Ecto neural progenitor cell (in vitro differentiated cells): ENCODE measurements at places on chromosomes 1 and 21.

- DNase-seq, result peak; percentile 76
These were observed 3.6 kb downstream of the BEST4 start for GRCh38 chr1:44784094-44785028.

- no peak for DNase-seq
These were observed 272.9 kb upstream of the TMEM51 start for GRCh38 chr1:14880456-14881316.

- DNase-seq, result no peak
These were observed 6.8 kb downstream of the ODF2L start for GRCh38 chr1:86389307-86389706.

- no peak for DNase-seq
These were observed 80.9 kb downstream of the PCBP3 start for GRCh38 chr21:45724345-45724961.

DNA sequence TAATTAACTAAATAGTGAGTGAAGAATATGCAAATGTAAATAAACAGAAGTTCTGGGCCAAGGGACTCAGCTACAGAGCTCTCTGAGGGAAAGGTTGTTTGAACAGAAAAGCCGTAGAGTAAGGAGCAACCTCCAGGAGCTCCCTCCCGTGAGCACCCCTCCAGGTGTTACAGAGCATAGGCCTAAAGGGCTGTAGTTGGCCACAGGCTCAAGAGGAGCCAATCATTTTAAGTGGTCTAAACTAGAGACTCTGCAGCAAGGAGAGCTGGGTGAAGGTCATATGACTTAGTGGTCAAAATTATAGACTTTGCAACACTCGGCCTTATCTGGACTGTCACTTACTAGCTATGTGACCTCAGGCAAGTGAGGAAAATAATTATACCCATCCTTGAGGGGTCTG is 19.1 kb upstream of the RXRG start:
- no peak for DNase-seq

DNA sequence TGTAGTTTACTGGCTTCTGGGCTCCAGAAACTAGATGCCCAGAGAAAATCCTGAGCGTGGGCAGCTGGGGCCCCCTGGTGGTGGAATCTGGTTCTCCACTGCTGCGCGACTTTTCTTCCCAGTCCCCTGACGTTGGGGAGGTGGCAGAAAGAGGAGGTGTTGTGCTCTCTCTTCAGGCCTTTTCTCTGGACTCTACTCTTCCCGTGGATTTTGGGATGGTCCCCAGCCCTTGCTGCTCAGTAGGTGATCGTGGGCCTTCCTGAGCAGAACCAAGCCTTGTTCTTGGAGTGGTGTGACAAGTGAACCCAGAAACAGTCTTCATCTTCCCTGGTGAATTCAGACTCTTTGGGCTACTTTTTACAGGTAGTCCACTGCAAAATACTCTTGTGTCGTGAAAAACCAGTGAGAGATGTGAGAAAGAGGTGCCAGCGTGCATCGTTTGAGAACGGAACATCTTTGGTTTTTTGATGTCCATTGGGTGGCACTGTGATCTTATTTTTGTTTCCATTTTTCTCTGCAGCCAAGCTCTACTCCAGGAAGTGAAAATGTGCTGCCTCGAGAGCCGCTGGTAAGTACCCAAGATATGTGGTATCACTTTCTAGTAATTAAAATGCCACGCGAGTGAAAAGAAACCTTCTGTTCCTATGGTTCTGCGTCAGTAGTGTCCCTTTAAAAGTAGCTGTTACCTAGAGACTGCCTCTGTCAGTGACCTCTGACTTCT is 20.2 kb downstream of the PEX14 start:
- peak; percentile 88 for DNase-seq

- DNase-seq, result no peak
These were observed 2.1 kb downstream of the PRDM15 start for GRCh38 chr21:41876928-41877652.

GRCh38 chr1:197235355-197235754 is 32.7 kb upstream of the CRB1 start:
- no peak for DNase-seq

DNA sequence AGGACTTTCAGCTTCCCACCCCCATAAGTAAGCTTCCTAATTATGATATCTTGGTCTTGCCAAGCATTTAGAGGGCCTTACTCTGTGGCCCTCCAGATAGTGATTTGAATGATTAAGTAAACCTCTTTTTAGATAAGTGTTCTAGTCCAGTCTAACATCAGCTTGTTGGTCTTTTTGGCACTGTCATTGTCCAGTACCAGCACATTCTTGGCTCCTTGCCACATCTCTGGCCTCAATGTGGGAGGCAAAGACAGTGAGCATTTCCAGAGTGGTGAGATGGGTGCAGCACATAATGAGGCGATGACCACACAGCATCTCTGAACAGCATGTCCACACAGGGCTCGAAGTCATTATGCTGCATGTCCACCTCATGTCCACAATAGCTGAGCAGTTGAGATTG is 6.1 kb downstream of the CAPZA1 start:
- no peak for DNase-seq

DNA sequence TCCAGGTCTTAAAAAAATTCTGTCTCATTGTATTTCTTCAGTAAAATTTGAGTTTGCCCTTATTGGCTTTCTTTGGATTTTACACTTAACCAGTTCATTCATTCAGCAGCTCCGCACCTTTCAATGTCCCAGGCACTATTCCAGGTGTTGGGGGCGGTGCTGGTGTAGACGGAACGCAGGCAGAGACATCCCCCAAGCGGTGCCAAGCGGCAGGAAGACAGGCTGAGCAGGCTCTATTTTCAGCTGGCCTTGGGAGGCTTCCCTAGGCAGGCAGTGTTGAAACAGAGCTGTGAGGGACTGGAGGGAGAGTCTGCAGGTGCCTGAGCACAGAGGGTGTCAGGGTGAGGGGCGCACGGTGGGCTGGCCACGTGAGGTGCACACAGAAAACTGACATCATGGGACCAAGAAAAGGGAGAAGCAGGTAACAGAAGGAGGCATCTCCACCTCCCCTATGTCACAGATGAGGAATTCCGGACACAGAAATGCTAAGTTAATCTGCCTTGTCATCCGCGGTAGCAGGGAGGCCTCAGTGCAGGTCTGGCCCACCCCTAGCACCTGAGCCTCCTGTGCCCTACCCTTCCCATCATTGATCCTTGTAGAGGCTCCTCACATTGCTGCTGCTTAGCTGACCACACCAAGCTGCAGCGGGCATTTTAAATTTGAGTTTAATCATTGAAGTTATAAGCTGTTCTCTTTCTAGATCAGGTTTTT is 40.8 kb downstream of the SLC37A1 start:
- DNase-seq, result no peak

GRCh38 chr1:63721531-63722189 is 52.2 kb upstream of the ROR1 start:
- DNase-seq, result no peak

- DNase-seq, result no peak
These were observed 45.5 kb upstream of the PRRX1 start for GRCh38 chr1:170618421-170618820.

GRCh38 chr1:3530926-3531818 is 76.7 kb downstream of the ARHGEF16 start:
- peak; percentile 87 for DNase-seq

DNA sequence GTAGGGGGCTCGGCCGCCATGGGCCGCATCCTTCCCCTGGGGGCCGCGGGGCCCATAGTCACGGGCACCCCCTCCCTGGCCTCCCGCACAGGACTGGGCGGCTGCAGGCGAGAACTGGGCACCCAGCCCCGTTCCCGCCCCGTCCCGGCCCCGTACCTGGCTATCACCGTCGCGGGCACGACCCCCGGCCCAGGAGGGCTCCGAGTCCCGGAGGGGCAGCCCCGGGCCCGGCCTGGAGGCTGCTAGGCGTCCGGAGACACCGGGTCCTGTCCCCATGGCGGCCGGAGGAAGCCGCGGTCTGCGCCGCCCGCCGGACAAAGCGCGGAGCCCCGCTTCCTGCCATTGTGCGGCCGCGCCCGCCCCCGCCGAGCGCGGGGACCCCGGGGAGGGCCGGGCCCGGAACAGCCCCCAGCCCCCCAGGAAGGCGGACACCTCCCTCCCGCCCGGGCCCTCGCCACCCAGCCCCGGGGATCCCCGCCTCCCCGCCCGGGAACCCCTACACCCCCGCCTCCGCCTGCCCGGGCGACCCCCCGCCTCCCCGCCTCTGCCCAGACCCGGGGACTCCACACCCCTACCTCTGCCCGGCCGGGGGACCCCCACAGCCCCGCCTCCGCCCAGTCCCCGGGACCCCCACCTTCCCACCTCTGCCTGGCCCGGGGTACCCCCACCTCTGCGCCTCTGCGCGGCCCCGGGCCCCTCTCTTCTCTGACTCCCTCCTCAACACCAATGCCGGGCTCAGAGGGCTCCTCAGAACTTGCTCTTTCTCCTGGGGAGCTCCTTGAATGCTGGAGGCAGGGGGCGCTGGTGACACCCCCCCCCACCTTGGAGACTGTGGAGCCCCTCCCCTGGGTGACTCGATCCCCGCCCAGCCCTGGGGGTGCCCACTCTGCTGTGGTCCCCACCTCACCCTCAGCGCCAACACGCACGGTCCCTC is 6.0 kb downstream of the PLEKHG5 start:
- DNase-seq, result peak; percentile 67

DNA sequence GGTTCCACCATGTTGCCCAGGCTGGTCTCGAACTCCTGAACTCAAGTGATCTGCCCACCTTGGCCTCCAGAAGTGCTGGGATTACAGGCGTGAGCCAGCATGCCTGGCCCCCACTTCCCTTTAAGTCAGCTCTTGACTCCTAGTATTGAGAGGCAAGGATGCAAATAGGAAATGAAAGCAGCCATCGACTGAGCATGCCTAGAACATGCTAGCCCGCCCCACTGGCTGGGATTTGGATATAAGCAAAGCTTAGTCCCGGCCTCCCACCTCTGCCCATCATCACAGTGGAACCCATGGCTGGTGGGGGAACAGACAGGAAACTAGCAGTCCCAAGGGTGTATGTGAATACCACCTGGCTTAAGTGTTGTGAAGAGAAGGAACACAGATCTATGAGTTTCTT is 10.5 kb downstream of the C1orf167 start:
- no peak for DNase-seq

DNA sequence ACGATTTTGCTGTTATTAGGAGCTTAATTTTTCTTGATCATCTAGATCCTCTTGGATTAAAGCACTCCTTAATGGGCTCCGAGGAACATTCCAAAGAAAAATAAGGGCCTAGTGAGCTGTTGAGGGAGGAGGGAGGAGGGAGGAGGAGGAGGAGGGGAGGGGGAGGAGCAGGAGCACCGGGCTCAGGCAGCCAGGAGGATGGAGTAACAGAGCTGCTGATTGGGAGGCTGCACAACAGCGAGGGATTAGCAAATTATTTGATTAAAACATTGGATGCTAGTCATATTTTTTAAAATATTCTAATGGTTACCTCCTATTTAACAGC is 302.1 kb upstream of the RRP15 start:
- no peak for DNase-seq

- DNase-seq, result no peak
These were observed 22.4 kb downstream of the PTTG1IP start for GRCh38 chr21:44850905-44851657.

- no peak for DNase-seq
These were observed 11.0 kb downstream of the ANKRD35 start for GRCh38 chr1:145874646-145875045.

- peak; percentile 47 for DNase-seq
These were observed 579.7 kb downstream of the PLA2G4A start for GRCh38 chr1:187408212-187409004.

GRCh38 chr1:91583326-91583755 is 82.7 kb downstream of the CDC7 start:
- DNase-seq, result no peak

GRCh38 chr1:169874229-169874628 is 19.5 kb downstream of the SCYL3 start:
- no peak for DNase-seq

DNA sequence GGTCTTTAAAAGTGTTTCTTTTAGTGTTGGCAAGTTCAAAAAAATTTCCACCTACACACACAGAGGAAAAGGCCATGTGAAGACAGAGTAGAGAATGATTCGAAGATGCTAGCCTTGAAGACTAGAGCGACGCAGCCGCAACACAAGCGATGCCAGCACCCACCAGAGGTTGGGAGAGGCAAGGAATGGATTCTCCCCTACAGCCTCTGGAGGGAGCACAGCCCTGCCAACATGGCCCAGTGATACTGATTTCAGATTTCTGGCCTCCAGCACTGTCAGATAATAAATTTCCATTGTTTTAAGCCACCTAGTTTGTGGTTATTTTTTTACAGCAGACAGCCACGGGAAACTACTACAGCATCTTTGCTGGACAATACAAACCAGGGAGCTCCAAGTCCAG is 6.9 kb upstream of the ADAR start:
- peak; percentile 41 for DNase-seq

- no peak for DNase-seq
These were observed 88.5 kb upstream of the GPR88 start for GRCh38 chr1:100449477-100449876.

DNA sequence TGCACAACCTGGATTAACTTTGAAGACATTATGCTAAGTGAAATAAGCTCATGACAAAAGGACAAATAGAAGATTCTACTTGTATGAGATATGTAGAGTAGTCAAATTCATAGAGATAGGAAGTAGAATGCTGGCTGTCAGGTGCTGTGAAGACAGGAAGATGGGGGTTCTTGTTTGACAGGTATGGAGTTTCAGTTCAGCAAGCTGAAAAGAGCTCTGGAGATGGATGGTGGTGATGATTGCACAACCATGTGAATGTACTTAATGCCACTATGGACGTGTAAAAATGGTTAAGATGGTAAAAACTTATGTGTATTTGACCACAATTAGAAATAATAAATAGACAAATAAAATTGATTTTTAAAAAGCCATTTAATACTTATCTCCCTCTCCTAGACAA is 169.8 kb upstream of the DUSP10 start:
- DNase-seq, result no peak

DNA sequence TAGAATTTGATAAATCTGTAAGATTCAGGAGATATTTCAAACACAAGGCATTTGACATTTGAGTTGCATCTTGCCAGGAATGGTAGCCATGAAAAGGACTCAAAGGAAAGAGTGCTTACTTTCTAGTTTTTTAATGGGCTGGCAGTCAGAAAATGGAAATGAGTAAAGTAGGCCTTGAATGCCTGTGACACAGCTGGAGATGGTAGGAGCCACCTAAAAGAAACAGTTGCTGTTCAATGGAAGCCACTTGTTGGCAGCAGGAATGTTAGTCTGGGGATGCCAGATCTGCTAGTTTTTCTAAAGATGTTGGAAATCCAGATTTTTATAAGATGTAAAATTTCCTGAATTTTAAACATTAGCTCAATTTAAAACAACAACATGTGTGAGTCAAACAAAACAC is 43.6 kb downstream of the CACHD1 start:
- no peak for DNase-seq

- no peak for DNase-seq
These were observed 18.4 kb downstream of the MTHFR start for GRCh38 chr1:11787251-11787803.

- DNase-seq, result no peak
These were observed 2.4 kb downstream of the CAPN9 start for GRCh38 chr1:230749635-230750034.

DNA sequence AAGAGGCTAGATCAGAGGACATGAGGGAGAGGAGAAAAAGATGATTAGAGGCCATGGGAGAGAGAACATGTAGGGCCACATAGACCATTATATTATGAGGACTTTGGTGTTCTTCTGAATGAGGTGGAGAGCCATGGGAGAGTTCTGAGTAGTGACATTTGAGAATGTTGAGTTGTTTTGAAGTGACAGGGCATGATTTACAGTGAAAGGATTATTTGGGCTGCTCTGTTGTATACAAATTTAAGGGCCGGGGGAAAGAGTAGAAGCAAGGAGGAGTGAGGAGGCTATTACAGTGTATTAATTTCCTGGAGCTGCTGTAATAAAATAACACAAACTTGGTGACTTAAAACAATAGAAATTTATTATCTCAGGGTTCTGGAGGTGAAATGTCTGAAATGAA is 102.5 kb upstream of the RGS4 start:
- DNase-seq, result no peak
